ENCODE measurements at places on chromosomes 5 and 9. TPM values are rescaled to one million over a fixed set of nuclear protein-coding genes. Genes with fewer than 3 reads are reported as not detected.

Gene FBN2
- total RNA-seq = 41.2 TPM

DNA sequence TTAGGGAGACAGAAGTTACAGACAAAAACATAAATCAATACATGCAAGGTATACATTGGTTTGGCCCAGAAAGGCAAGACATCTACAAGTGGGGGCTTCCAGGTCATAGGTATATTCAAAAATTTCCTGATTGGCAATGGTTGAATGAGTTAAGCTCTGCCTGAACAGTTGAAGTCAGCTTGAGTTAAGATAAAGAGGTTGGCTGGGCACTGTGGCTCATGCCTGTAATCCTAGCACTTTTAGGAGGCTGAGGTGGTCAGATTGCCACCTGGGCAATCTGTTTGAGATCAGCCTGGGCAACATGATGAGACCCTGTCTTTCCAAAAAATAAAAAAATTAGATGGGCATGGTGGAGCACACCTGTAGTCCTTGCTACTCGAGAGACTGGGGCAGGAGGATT lies 16.3 kb downstream of the TMC1 start:
- no peak for DNase-seq

DNA sequence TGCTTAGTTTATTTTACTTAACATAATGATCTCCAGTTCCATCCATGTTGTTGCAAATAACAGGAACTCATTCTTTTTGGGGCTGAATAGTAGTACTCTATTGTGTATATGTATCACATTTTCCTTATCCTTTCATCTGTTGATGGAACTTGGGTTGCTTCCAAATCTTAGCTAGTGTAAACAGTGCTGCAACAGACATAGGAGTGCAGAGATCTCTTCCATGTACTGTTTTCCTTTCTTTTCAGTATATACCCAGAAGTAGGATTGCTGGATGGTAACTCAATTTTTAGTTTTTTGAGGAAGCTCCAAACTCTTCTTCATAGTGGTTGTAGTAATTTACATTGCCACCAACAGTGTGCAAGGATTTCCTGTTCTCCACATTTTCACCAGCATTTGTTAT lies 138.8 kb upstream of the POC5 start:
- no peak for DNase-seq

Gene SH3RF2
- 4.0 TPM for total RNA-seq

GRCh38 chr5:55680353-55680752 lies 31.8 kb downstream of the SLC38A9 start:
- no peak for DNase-seq

Gene MARCHF11
- not detected for total RNA-seq

GRCh38 chr5:108720391-108720790 lies 27.3 kb upstream of the FER start:
- DNase-seq = no peak

DNA sequence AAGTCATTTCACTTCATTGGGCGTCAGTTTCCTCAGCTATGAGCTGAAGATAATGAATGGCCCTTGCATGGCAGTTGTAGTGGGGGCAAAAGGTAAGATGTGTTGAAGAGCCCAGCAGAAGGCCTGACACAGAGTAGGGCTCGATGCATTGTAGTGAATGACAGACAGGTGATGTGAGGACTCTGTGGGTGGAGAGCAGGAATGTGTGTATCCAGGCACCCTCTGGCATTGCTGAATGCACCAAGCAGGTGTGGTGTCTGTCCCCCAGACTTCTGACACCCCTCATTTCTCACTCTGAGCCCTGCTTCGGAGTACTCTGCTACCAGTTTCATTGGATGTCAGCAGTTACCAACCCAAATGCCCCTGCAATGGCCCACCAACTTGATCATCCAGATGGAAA lies 22.4 kb downstream of the LHX2 start:
- DNase-seq = no peak

- no peak for DNase-seq
These were observed 10.0 kb upstream of the PLIN2 start for GRCh38 chr9:19137282-19137681.
